A549 treated with Mapracorat at 1 μM for 4 hours (cell line): ENCODE measurements at places on chromosomes 3 and 15. TPM values are rescaled to one million over a fixed set of nuclear protein-coding genes. Genes with fewer than 3 reads are reported as not detected.

SH2D7 gene
- total RNA-seq: not detected in 5 replicates

AGBL1 gene
- not detected in 5 replicates for total RNA-seq

DPH3 gene
- total RNA-seq: 21.2 to 28.0 TPM (median 25.4 TPM) in 5 replicates

GRAMD2A gene
- total RNA-seq: 0.09 to 0.13 TPM (median 0.12 TPM) in 4 of 5 replicates, not detected in the other

MYZAP gene
- total RNA-seq: 0.75 to 1.2 TPM (median 1.1 TPM) in 5 replicates

LDHAL6B gene
- not detected in 5 replicates for total RNA-seq

HDC gene
- 0.08 to 0.10 TPM (median 0.08 TPM) in 3 of 5 replicates, not detected in the others for total RNA-seq

SLC15A2 gene
- total RNA-seq: 0.10 to 0.34 TPM (median 0.20 TPM) in 4 of 5 replicates, not detected in the other

CCDC174 gene
- total RNA-seq: 12.5 to 15.8 TPM (median 15.3 TPM) in 5 replicates

STX19 gene
- not detected in 5 replicates for total RNA-seq

CLDN16 gene
- total RNA-seq: 0.16 TPM in 1 of 5 replicates, not detected in the others

STAC gene
- total RNA-seq: 1.6 to 3.0 TPM (median 2.2 TPM) in 5 replicates

CCDC54 gene
- not detected in 5 replicates for total RNA-seq

SOX14 gene
- not detected in 5 replicates for total RNA-seq

MORF4L1 gene
- total RNA-seq: 340 to 660 TPM (median 383 TPM) in 5 replicates

ARGFX gene
- total RNA-seq: not detected in 5 replicates

ADIPOQ gene
- total RNA-seq: not detected in 5 replicates

IMPDH2 gene
- 151 to 161 TPM (median 154 TPM) in 5 replicates for total RNA-seq

SAMMSON gene
- not detected in 5 replicates for total RNA-seq

SPINT1 gene
- 0.59 to 1.2 TPM (median 0.91 TPM) in 5 replicates for total RNA-seq

GPX1 gene
- total RNA-seq: 262 to 306 TPM (median 293 TPM) in 5 replicates

TXNRD3 gene
- 5.9 to 9.9 TPM (median 7.4 TPM) in 5 replicates for total RNA-seq

CPLX3 gene
- total RNA-seq: 0.08 to 0.09 TPM in 2 of 5 replicates, not detected in the others

CD276 gene
- 70.7 to 80.8 TPM (median 76.4 TPM) in 5 replicates for total RNA-seq

EFHB gene
- 0.78 to 2.0 TPM (median 1.0 TPM) in 5 replicates for total RNA-seq

CLN6 gene
- total RNA-seq: 60.4 to 85.4 TPM (median 82.2 TPM) in 5 replicates

TGM5 gene
- not detected in 5 replicates for total RNA-seq

NTRK3 gene
- total RNA-seq: 14.9 to 26.3 TPM (median 24.5 TPM) in 5 replicates

C3orf22 gene
- not detected in 5 replicates for total RNA-seq

HIGD2B gene
- not detected in 5 replicates for total RNA-seq

AADACL2 gene
- not detected in 5 replicates for total RNA-seq

ACTRT3 gene
- total RNA-seq: 2.2 to 3.1 TPM (median 2.8 TPM) in 5 replicates

TM6SF1 gene
- total RNA-seq: not detected in 5 replicates

GOLGA8S gene
- 0.10 to 0.23 TPM (median 0.18 TPM) in 5 replicates for total RNA-seq

TRH gene
- total RNA-seq: not detected in 5 replicates

PRR20G gene
- 0.97 to 1.6 TPM (median 1.3 TPM) in 5 replicates for total RNA-seq

ADCY5 gene
- total RNA-seq: 0.22 to 0.88 TPM (median 0.30 TPM) in 5 replicates

MORC1 gene
- not detected in 5 replicates for total RNA-seq

TEX55 gene
- total RNA-seq: not detected in 5 replicates

PLAAT1 gene
- total RNA-seq: 0.17 TPM in 1 of 5 replicates, not detected in the others

DNAH12 gene
- 0.02 to 0.09 TPM (median 0.03 TPM) in 4 of 5 replicates, not detected in the other for total RNA-seq

TTBK2 gene
- 1.4 to 2.6 TPM (median 1.6 TPM) in 5 replicates for total RNA-seq

REC114 gene
- not detected in 5 replicates for total RNA-seq

LXN gene
- 52.7 to 66.9 TPM (median 53.5 TPM) in 5 replicates for total RNA-seq

CYP8B1 gene
- total RNA-seq: not detected in 5 replicates

APOD gene
- total RNA-seq: 0.86 to 1.1 TPM (median 0.97 TPM) in 5 replicates

TRPM1 gene
- not detected in 5 replicates for total RNA-seq

STARD9 gene
- total RNA-seq: 1.6 to 2.1 TPM (median 1.9 TPM) in 5 replicates

IL17RD gene
- 0.54 to 1.4 TPM (median 1.1 TPM) in 5 replicates for total RNA-seq

PLSCR5 gene
- not detected in 5 replicates for total RNA-seq

PAQR5 gene
- 68.2 to 104 TPM (median 99.3 TPM) in 5 replicates for total RNA-seq

COL7A1 gene
- 116 to 206 TPM (median 180 TPM) in 5 replicates for total RNA-seq

CD96 gene
- total RNA-seq: not detected in 5 replicates

CFAP161 gene
- not detected in 5 replicates for total RNA-seq

PLCB2 gene
- total RNA-seq: 0.51 to 1.1 TPM (median 0.77 TPM) in 5 replicates

CCR8 gene
- not detected in 5 replicates for total RNA-seq
